ENCODE measurements at places on chromosomes 2 and 18. TPM values are rescaled to one million over a fixed set of nuclear protein-coding genes. Genes with fewer than 3 reads are reported as not detected.

DNA sequence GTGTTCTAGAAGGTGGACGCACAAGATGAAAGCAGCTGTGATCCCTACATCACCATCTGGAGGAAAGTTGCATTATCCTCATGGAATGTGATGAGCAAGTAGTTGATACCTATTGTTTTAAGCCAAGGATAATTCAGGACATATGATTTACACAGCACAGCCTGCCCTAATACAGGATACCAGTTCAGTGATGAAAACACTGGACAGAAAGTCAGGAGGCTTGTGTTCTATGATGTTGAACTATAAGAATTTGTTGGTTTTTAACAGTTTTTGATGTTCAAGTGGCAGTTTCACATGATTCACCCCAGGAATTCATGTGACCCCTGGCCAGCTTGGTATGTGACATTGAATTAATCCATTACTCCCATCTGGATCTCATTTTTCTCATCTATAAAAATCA, 6.2 kb upstream of the CHST10 start:
- no peak overlapping the region for H3K27ac ChIP-seq
- H3K4me3 ChIP-seq, result no peak overlapping the region
- H3K27me3 ChIP-seq, result no peaks in the 10 kb centered on the region
- no peak for DNase-seq
- H3K36me3 ChIP-seq, result no peaks in the 10 kb centered on the region

The PDE11A gene
- 0.28 TPM for total RNA-seq

DNA sequence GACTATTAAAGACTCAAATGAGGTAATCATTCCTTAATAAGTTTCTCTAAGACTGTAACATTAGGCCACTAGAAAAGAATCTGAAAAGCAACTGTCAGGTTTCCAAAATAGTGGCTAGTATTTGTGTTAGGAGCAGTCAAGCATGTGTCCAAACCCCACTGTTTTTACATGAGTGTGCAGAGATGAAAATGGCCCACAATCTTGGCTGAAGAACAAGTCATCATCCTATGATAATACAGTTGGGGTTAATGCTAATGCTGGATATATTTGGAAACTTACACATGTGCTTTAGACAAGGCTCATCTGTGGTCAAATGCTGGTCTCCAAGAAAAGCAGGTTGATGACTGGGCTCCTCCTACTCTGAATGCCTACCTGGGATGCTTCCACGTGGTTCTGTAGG, 73.6 kb downstream of the MAIP1 start:
- H3K4me3 ChIP-seq, result no peak overlapping the region
- DNase-seq, result no peak
- no peaks in the 10 kb centered on the region for H3K36me3 ChIP-seq
- no peak overlapping the region for H3K27ac ChIP-seq

The SLC5A7 gene
- 0.14 TPM for total RNA-seq

The ABCB11 gene
- not detected for total RNA-seq

GRCh38 chr18:69239849-69240674, 160.6 kb upstream of the DOK6 start:
- H3K27ac ChIP-seq, result no peak overlapping the region
- no peaks in the 10 kb centered on the region for H3K36me3 ChIP-seq
- no peaks in the 10 kb centered on the region for H3K27me3 ChIP-seq
- DNase-seq, result no peak
- no peaks in the 10 kb centered on the region for H3K4me1 ChIP-seq
- H3K4me3 ChIP-seq, result no peak overlapping the region

- no peak for DNase-seq
- H3K4me1 ChIP-seq, result peaks cover 16% of the 10 kb centered on the region
- no peak overlapping the region for H3K27ac ChIP-seq
- no peak overlapping the region for H3K4me3 ChIP-seq
These were observed 23.9 kb downstream of the PTPRM start for GRCh38 chr18:7590826-7591560.

The TMEM163 gene
- 0.14 TPM for total RNA-seq

DNA sequence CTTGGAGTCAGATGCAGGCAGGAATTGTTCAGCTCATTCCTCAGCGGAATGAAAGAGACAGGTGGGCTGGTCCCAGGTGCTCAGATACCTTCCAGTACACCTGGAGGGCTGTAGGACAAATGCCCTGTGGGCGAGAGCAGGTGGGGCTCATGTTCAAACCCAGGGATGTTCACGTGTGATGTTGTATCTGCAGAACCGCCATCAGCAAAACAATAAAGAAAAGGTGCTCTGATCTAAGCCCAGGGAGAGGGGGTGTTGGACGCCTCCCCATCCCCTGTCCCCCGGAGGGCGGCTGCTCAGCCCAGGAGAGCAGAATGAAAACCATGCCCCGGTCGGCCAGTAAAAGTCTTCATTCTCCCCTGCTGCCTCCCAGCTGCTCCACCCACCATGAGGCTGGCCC, 197.4 kb downstream of the HAUS1 start:
- H3K4me1 ChIP-seq, result no peaks in the 10 kb centered on the region
- H3K27ac ChIP-seq, result no peak overlapping the region
- no peak overlapping the region for H3K4me3 ChIP-seq
- DNase-seq, result no peak
- no peaks in the 10 kb centered on the region for H3K36me3 ChIP-seq

DNA sequence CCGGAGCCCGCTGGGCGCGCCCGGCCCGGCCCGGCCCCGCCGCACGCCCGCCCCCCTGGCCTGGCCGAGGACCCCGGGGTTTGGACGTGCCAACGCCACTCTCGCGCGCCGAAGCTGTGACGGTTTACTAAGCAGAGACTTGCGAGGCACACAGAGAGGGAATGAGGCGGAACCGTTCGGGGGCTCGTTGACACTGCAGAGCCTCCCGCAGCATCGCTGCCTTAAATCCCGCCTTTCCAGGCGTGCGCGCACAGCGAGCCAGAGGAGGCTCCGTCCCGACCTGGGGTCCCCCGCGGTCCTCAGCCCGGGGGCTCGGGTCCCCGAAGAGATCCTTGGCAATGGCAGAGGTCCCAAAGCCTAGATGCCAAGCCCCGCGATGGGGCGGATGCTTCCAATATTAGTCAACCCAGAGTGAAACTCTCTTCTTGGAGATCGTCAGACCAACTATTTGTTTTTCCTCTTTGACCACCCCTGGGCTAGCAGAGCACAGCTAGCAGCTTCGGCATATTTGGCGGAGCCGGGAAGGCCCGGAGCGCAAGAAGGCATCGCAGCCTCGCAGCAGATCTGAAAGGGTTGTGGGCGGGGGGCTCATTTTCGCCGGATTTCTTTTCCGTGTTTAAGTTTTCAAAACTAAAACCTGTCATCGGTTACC, at the start of gene ZNF385B:
ZNF385B (minus strand) TSS at position 197 of the 652 bp plus-strand sequence.
- DNase-seq, result no peak
- H3K27ac ChIP-seq, result no peak within 1 kb of the TSS
- H3K4me3 ChIP-seq, result peak within 1 kb of the TSS; percentile 72
- H3K4me1 ChIP-seq, result peaks cover 17% of the 10 kb centered on the region
- H3K36me3 ChIP-seq, result no peaks in the 10 kb centered on the region
- no peaks in the 10 kb centered on the region for H3K27me3 ChIP-seq

DNA sequence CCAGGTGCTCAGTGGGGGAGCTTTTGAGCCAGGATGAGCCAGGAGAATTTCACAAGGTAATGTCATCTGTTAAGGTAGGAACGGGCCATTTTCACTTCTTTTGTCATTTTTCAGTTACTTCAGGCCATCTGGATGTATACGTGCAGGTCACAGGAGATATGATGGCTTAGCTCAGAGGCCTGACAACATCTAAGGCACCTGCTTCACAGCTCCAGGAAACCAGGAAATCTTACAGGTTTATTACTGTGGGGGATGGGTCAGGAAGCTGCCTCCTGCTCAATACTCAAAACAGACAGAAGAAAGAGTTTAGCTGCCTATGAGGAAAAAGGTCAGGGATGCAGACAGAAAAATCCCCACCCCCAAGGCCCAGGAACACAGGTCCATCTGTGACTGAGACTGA, 364.3 kb upstream of the LRP1B start:
- no peak overlapping the region for H3K27ac ChIP-seq
- no peaks in the 10 kb centered on the region for H3K27me3 ChIP-seq
- DNase-seq, result no peak
- H3K36me3 ChIP-seq, result no peaks in the 10 kb centered on the region
- H3K4me3 ChIP-seq, result no peak overlapping the region

DNA sequence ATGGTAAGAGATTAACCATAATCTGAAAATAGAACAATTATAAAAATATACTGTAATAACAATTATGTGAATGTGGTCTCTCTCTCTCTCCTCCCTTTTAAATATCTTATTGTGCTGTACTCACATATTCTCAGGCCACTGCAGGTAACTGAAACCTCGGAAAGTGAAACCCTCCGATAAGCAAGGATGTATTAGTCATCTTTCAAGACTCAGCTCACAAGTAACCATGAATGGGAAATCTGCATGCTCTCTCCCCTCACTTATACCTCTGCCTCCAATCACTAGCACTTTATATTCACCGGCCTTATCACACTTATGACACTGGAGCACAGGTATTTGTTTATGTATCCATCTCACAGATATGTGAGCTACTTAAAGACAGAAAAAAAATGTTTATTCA, 139.7 kb downstream of the LRP2 start:
- H3K4me1 ChIP-seq, result no peaks in the 10 kb centered on the region
- H3K36me3 ChIP-seq, result no peaks in the 10 kb centered on the region
- H3K27me3 ChIP-seq, result no peaks in the 10 kb centered on the region
- no peak for DNase-seq
- H3K4me3 ChIP-seq, result no peak overlapping the region

The CCDC150 gene
- total RNA-seq, result 0.56 TPM

DNA sequence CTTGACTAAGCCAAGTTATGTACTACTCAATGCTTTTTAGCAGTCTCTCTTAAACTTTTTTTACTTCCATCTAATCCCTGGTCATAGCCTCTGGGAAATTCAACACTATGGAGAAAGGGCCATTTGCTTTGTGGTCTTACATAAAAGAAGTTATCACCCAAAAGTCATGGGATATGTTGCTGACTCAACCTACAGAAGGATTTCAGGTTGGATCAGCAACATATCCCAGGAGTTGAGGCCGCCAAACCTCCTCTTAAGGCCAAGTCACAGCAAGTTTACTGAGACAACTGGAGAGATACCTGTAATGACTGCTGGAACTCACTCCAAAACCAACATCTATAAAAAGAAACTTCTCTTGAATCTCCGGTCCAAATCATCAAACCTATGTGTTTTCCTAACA, 141.1 kb downstream of the IRS1 start:
- H3K4me3 ChIP-seq, result no peak overlapping the region
- H3K36me3 ChIP-seq, result no peaks in the 10 kb centered on the region
- DNase-seq, result no peak
- peak overlapping the region; percentile 40 for H3K27ac ChIP-seq
- H3K27me3 ChIP-seq, result no peaks in the 10 kb centered on the region

DNA sequence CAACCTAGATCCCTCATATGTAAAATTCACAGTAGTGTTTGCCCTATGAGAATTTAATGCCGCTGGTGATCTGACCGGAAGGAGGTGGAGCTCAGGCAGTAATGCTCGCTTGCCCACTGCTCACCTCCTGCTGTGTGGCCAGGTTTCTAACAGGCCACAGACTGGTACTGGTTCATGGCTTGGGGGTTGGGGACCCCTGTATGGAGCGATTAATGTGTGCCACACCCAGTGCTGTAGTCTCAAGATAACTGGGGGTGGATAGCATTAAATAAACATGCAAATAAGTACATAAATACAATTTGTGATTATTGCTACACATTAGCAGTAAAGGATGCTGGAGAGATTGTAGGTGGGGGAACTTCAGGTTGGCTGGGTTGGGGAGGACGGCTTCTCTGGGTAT, 3.2 kb downstream of the GALNT1 start:
- peaks cover 16% of the 10 kb centered on the region for H3K4me1 ChIP-seq
- no peaks in the 10 kb centered on the region for H3K36me3 ChIP-seq
- DNase-seq, result no peak
- H3K4me3 ChIP-seq, result no peak overlapping the region
- H3K27me3 ChIP-seq, result no peaks in the 10 kb centered on the region
- no peak overlapping the region for H3K27ac ChIP-seq
